ENCODE measurements at places on chromosomes 2 and 18.

- DNase-seq: no peak
These were observed 186.4 kb upstream of the FAM98A start for GRCh38 chr2:33785201-33786106.

GRCh38 chr2:237118025-237118424 lies 32.3 kb downstream of the COPS8 start:
- DNase-seq: no peak

- no peak for DNase-seq
These were observed 61.7 kb downstream of the CTIF start for GRCh38 chr18:48600456-48601090.

- no peak for DNase-seq
These were observed 9.0 kb upstream of the CIB4 start for GRCh38 chr2:26649992-26650712.

All from iPS DF 19.7 (cell line).